Fibroblast of skin of right biceps (primary cell): ENCODE measurements at places on chromosomes 7 and 10.
A peak's percentile ranks its signal among the peaks of the same experiment; 100 is the strongest.

- peak; percentile 76 for DNase-seq
Measured at GRCh38 chr10:28130267-28130666, 131.4 kb upstream of the ODAD2 start.

DNA sequence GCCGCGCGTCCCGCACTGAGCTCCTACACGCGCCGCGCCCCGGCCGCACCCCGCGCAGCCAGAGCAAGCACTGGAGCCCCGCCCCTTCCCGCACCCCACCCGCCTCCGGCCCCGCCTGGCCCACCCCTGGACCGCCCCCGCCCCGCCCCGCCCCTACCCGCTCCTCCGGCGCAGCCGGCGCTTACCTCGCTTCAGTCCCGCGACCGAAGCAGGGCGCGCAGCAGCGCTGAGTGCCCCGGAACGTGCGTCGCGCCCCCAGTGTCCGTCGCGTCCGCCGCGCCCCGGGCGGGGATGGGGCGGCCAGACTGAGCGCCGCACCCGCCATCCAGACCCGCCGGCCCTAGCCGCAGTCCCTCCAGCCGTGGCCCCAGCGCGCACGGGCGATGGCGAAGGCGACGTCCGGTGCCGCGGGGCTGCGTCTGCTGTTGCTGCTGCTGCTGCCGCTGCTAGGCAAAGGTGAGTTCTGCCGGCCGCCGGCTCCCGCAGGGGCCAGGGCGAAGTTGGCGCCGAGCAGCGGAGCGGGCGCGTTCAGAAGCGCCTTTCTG is at the start of gene RET:
Gene RET (plus strand): TSS at position 194 of the 545 bp plus-strand sequence. CDS start 190 bp downstream, at position 384.
- peak; percentile 42 for DNase-seq

DNA sequence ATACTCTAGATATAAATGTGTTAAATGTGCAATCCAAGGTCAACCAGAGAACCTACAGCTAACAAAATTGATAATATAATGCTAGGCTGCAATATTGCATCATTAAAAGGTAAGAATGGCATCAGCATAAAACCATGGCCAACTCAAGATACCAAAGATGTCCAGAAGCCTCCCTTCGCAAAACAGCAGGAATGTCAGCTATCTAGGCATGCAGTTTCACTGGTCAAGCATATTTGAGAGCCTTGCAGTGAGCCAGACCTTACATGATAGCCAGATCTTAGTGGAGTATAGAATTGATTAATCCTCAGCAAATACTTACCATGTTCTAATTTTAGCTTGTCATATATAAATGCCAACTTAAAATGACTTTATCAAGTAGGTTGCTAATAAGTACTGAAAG is 138.8 kb downstream of the ZEB1 start:
- DNase-seq = peak; percentile 20

- peak; percentile 99 for DNase-seq
Measured at GRCh38 chr7:139680676-139681462, 96.9 kb downstream of the HIPK2 start.

GRCh38 chr10:106440355-106440754 is 724.2 kb downstream of the SORCS1 start:
- DNase-seq = peak; percentile 51

DNA sequence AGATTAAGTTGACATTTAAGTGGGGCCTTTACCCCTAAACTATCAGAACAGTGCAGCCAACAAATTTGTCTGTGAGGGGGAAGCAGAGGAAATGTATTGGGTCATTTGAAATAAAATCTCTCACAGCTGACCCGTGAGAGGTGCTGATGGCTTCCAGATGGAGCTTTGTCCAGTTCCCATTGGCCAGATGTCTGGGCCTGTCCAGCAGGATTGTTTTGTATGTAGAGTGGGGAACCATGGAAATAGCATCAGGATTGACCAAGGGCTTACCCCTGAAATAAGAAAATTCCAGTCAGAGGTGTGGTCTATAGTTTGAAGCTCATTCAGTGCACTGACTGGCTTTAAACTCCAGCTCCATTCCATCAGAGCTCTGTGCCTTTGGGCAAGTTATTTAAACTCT is 50.6 kb downstream of the INHBA start:
- no peak for DNase-seq
